ENCODE measurements at places on chromosomes 11 and 22.

- peak; percentile 54 for DNase-seq
Measured at GRCh38 chr22:17781319-17782031, 7.2 kb upstream of the BID start.

- no peak for DNase-seq
Measured at GRCh38 chr11:42778193-42778592, 533.6 kb upstream of the API5 start.

- no peak for DNase-seq
Measured at GRCh38 chr11:33912405-33913361, 20.8 kb upstream of the LMO2 start.

- DNase-seq = no peak
Measured at GRCh38 chr22:50199251-50199721, 1.5 kb upstream of the SELENOO start.

GRCh38 chr11:68255526-68255925, 16.2 kb downstream of the C11orf24 start:
- no peak for DNase-seq

DNA sequence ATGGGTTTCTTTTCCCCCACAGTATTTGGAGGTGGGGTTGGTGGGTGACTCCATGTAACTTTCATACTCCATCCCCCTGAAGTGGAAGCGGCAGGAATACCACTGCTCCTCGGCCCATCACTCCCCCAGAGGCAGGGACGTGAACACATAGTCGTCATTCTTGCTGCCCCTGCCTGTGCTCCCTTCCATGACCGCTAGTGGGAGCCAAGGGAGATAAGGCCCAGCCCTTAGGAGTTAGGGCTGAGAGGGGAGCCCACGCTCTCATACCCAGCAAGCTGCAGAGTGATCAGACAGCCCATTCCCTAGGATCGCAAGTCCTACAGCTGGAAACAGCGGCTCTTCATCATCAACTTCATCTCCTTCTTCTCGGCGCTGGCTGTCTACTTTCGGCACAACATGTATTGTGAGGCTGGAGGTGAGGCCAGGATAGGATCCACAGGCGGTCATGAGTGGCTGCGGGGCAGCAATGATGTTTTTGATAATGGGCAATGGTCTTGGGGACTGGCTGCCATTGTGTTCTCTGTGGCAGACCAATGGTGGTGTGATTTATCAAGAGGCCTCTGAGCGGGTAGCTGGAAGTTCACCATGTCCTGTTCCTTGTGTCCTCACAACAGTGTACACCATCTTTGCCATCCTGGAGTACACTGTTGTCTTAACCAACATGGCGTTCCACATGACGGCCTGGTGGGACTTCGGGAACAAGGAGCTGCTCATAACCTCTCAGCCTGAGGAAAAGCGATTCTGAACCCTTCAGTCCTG, 15.9 kb downstream of the RHOG start:
- peak; percentile 82 for DNase-seq

- DNase-seq = no peak
Measured at GRCh38 chr11:133926466-133927246, 30.1 kb downstream of the IGSF9B start.

DNA sequence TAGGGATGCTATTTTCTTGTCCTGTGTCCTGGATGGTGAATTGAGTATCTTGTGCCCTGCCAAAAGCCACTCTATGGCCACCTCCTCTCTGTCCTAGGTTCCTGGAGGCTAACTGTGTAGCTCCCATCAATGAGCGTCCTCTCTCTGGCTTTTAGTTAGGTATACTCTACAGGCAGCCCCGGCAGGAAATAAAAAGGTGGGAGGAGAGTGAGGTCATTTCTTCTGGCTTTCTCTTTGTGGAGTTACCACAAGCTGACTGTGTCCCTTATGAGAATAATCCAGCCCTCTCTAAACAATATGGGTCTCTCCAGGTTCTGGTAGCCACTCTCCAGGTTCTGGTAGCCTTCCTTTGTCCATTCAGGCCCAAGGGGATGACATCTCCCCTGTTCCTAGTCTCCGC, 11.7 kb upstream of the ASPHD2 start:
- no peak for DNase-seq

- DNase-seq = no peak
Measured at GRCh38 chr11:1873048-1873812, 18.5 kb downstream of the PRR33 start.

DNA sequence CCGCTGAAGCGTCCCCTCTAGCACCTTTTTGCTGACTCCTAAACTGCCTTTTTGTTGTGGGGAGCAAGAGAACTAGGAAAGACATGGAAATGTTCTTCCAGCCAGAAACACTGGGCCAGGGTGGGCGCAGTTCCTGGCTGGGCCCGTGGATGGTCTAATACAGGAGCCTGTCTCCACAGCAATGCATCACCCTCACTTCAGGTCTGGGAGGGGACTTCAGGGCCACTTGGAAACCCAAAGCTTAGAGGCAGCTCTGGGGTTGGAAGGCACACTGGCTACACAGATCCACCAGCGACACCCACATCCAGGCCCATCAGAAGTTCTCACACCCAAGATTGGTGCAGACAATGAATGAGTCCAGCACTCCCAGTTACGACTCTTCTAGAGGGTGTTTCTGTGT, 120.3 kb downstream of the ETS1 start:
- peak; percentile 45 for DNase-seq

GRCh38 chr11:1225386-1226225, 2.7 kb downstream of the MUC5B start:
- DNase-seq = no peak

GRCh38 chr11:78417175-78417887, at the start of gene GAB2:
Gene GAB2 (minus strand): TSS chr11:78417820. CDS start chr11:78417720, 100 bp downstream.
- DNase-seq = peak; percentile 24

GRCh38 chr11:60854847-60855725, 664 bp downstream of the PTGDR2 start:
- no peak for DNase-seq

DNA sequence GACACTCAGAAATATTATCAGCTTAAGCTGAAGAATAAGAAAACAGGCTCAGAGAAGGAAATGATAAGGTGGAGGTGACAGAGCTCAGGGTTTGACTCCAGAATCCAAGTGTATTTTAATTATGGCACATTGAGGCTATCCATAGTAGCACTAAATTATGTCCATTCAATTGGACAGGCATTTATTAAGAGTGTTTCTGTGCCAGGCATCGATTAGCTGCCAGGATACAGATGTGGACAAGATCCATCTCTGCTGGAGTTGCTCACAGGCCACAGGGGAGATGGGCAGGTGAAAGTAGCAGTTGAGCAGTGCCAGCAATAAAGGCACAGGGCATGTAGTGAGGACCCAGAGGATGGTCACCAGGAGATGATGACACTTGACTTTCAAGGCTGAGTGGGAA, 592.5 kb downstream of the INSC start:
- no peak for DNase-seq

- DNase-seq = no peak
Measured at GRCh38 chr11:10926801-10927211, 69.0 kb upstream of the ZBED5 start.

GRCh38 chr11:128550261-128550821, 37.0 kb downstream of the ETS1 start:
- DNase-seq = no peak

DNA sequence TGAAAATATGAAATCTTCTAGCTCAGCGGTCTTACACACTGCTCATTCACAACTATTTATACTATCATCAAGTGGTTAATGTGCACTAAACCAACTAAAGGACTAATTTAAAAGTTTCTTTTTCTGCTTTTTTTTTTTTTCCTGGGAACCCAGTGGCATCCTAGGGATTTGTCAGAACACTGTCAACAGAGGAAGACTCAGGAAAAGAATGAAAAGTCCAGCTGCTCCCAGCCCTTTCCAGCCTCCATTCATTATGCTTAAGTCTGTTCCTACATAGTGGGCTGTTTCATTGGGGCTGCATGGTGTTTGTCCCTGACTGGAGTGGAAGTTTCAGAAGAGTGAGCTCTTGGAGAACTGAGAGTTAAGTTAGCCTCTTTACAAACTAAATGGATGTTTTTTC, 391.1 kb downstream of the AASDHPPT start:
- no peak for DNase-seq

DNA sequence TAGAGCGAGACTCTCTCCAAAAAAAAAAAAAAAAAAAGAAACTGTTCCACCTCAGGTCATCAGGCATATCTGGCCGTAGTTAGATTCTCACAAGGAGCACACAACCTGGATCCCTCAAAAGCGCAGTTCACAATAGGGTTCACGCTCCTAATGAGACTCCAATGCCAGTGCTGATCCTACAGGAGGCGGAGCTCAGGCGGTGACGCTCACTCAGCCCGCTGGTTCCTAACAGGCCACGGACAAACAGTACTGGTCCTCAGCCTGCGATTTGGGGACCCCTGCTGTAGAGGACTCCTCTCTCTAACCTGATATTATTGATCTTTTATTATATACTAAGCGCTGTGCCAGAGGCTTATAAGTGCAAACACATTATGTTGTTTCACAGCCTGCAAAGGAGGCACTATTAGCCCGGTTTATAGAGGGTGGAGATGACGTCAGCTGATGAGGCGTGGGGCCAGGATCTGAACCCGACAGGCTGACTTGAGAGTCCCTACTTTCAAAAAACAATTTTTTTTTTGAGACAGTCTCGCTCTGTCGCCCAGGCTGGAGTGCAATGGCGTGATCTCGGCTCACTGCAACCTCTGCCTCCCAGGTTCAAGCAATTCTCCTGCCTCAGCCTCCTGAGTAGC, 4.9 kb upstream of the MAFF start:
- DNase-seq = no peak

DNA sequence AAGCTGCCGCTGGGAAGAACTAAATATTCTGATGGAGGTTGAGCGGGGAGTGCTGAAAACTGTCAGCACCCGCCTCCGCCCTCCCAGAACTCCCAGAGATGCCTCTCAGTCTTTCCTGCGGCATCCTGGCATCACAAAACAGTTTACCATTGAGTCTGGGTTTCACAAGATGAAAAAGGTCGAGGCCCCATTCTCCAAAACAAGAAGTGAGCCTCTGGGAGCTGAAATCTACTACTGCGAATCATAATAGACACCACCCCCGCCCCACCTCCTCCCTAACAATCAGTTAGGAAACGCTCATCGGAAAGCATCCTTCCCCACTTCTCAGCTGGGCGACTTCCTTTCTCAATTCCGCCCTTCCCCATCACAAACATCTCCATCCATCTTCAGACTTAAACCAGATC, 1.0 kb downstream of the SUN2 start:
- no peak for DNase-seq

DNA sequence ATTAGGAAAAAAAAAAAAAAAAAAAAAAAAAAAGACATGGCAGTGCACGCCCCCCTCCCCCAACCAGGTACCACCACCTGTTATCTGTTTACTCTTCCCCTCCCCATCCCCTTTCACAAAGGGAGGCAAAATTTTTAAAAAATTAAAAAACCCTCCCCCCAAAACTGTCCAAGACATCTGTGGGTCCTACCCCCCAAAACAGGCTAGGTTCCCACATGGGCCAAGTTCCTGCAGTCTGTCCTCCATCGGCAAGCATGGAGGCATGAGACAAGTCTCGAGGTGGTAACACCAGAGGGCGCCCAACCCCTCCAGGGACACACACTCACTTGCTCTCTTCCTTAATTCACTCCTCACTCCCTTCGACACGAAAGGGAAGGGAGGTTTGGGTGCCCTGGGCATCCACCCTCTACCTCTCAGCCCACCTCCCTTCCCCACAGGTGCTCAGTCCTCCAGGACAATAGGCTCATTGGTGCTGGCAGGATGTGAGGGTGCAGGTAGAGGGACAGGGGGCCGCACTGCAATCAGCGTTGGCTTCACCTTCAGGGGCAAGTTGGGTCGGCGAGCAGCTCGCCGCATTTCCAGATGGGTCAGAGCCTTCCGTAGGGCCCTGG, 2.2 kb upstream of the TUT1 start:
- DNase-seq = peak; percentile 77

GRCh38 chr11:47606731-47607130, 12.5 kb upstream of the C1QTNF4 start:
- no peak for DNase-seq

DNA sequence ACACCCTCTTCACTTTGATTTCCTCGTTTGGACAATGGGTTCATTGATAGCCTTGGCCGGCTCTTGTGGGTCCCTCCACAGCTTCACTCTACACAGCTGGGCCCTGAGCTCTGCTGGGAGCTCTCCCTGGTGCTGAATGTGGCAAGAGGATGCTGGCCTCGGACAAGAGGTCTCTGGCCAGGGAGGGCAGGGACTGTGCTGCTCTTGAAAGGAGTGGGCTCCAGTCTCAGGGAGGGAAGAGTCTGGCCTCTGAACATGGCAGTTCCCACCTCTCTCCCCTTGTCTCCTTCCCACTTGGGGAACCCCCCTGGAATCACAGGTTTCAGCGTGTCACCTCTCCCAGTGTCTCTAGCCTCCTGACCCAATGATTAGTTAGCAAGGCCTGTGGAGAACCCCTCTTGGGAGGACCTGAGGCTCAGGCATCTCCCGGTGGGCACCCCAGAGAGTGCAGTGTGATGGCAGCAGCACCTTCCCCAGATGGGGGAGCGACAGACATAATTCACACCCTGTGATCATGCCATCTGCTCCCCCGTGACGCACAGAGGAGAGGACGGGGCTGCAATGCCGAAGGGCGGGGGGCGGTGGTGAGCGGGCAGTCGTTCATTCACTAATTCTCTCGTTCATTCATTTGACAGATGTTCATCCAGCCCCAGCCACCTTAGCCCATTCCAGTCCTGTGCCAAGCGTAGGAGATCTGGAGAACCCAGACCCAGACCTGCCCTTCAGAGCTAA, 2.8 kb upstream of the CABP7 start:
- DNase-seq = peak; percentile 17

GRCh38 chr11:534396-535209, 773 bp downstream of the HRAS start:
- no peak for DNase-seq

GRCh38 chr11:133306019-133306418, 226.3 kb downstream of the OPCML start:
- DNase-seq = no peak

GRCh38 chr11:42526426-42526825, 785.4 kb upstream of the API5 start:
- no peak for DNase-seq

DNA sequence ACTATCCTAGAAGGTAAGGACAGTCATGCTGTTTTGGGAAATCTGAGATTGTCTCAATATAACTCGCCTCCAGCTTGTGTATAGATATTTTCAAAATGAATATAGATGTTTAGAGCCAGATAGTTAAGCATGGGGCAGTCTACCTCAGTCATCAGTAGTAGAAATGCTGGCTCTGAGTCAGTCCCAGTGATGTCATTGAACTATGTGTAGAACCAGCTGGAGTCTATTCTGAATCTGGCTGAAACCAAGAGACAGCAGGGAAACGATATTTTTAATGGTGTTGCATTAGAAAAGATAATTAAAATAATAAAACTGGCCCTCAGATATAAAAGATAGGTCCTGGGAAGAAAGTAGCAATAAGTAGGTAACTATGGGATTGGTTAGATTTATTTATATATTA, 25.9 kb downstream of the PIWIL4 start:
- no peak for DNase-seq
